ENCODE measurements at places on chromosomes 6 and 20. TPM values are rescaled to one million over a fixed set of nuclear protein-coding genes. Genes with fewer than 3 reads are reported as not detected.

DNA sequence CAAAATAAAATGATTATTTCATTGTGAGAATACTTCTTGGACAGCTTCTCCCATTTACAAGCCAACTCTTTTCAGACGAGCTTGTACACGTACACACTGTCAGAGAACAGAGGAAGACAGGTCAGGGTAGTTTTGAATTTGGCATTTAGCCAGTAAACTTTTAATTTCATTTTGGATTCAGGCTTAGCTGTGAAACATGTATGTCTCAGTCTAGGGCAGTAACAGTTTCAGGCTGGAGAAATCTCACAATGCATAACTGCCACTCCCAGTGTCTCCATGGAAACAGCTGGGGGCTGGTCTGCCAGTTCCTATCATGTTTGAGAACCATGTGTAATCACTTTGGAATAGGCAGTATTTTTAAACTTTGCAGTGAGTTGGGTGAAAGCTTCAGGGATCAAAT is 22.0 kb upstream of the QKI start:
- no peak for DNase-seq

DNA sequence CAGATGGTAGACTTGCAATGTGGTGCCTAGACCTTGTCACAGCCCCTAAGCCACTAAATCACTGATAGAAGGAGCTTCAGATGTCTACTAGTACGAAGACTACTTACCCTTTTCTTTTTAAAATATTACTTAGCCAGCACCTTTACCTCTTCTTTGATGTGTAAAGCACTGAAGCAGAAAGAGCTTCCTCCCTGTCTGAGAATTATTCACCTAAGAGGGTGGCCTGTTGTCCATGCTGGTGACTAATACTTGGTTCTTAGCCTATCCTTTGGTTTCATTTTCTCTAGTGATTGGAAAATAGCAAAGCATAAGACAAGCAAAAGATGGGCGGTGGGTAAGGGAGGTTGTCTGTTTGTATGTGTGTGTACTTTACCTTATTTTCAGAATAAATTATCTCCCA is 794.6 kb downstream of the TFAP2A start:
- no peak for DNase-seq

GRCh38 chr6:167764713-167765479 is 61.8 kb upstream of the AFDN start:
- no peak for DNase-seq

DNA sequence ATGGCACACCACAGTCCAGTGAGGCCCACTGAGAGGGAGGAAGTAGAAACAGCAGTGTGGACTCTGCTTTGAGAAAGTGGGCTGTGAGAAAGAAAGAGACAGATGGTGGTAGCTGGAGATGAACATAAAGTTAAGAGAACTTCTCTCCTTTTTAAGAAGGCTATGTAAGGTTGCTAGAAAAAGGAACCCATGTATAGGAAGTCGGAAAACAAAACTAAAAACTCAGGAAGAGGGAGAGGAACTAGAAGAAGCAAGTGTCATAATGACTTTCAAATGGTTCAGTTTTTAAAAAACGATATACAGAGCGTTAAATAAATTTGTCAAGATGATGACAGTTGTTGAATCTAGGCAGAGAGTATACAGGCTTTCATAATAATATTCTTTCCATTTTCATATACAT is 25.4 kb upstream of the GMNN start:
- no peak for DNase-seq

- no peak for DNase-seq
Measured at GRCh38 chr20:17896771-17897369, 71.7 kb downstream of the SNX5 start.

EYA2 gene
- polyA plus RNA-seq, result 0.80 TPM

DNA sequence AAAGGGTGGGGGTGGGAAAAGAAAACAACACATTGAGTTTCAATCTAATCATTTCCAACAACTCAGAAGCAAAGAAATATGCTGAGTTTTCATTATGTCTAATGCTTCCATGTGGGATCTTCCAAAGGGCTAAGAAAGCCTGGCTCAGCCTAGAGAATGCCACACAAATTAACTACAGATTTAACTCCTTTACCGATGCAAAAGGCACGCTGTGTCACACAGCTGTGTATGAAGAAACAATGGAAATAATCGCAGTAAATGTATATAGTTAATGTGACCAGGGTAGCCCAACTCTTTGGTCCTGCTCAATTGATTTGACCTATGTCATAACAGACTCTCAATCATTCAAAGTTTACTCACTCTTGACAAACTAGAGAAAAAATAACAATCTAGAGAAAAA is 17.8 kb downstream of the B4GALT5 start:
- no peak for DNase-seq

Data from heart right ventricle (tissue), 16 donors.